ENCODE measurements at places on chromosomes 6 and 20. TPM values are rescaled to one million over a fixed set of nuclear protein-coding genes. Genes with fewer than 3 reads are reported as not detected.

- H3K4me3 ChIP-seq = no peak overlapping the region
- H3K27me3 ChIP-seq = no peaks in the 10 kb centered on the region
Measured at GRCh38 chr6:6436366-6436765, 115.9 kb upstream of the F13A1 start.

GRCh38 chr6:131014080-131014776 lies 48.8 kb downstream of the EPB41L2 start:
- DNase-seq = no peak
- no peak overlapping the region for H3K4me3 ChIP-seq
- H3K36me3 ChIP-seq = no peaks in the 10 kb centered on the region
- H3K27me3 ChIP-seq = no peaks in the 10 kb centered on the region
- H3K4me1 ChIP-seq = peaks cover 3% of the 10 kb centered on the region

- H3K36me3 ChIP-seq = no peaks in the 10 kb centered on the region
- no peaks in the 10 kb centered on the region for H3K27me3 ChIP-seq
- H3K27ac ChIP-seq = no peak overlapping the region
- DNase-seq = no peak
- no peak overlapping the region for H3K4me3 ChIP-seq
- H3K4me1 ChIP-seq = peaks cover 42% of the 10 kb centered on the region
Measured at GRCh38 chr6:44122801-44123200, 4.5 kb downstream of the MRPL14 start.

- no peak overlapping the region for H3K4me3 ChIP-seq
- no peaks in the 10 kb centered on the region for H3K27me3 ChIP-seq
- peaks cover 2% of the 10 kb centered on the region for H3K36me3 ChIP-seq
- no peak overlapping the region for H3K27ac ChIP-seq
- DNase-seq = no peak
- H3K4me1 ChIP-seq = no peaks in the 10 kb centered on the region
Measured at GRCh38 chr6:112145080-112145573, 57.7 kb downstream of the FAM229B start.

DNA sequence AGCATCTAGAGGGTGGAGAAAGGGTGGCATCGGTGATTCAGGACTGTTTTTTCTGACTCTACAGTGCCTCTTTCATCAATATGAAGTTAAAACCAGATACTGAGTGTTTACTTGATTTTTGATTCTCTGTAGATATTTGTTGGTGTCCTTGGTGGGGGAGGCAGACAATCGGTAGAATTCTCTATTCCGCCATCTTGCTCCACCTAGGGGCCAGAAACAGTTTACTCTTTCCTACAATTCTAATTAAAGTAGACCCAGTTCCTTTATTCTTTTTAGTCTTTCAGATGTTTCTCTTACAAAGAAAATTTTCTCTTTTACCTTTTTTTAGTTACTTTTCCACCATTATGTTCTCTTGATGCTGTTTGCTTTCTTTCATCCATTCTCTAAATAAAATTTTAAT lies 162.1 kb upstream of the RAB32 start:
- no peak overlapping the region for H3K4me3 ChIP-seq
- DNase-seq = no peak
- H3K36me3 ChIP-seq = no peaks in the 10 kb centered on the region
- no peak overlapping the region for H3K27ac ChIP-seq
- H3K27me3 ChIP-seq = no peaks in the 10 kb centered on the region

GRCh38 chr6:149261364-149262040 lies 56.0 kb upstream of the TAB2 start:
- H3K4me3 ChIP-seq = no peak overlapping the region
- no peak overlapping the region for H3K27ac ChIP-seq
- H3K36me3 ChIP-seq = no peaks in the 10 kb centered on the region
- no peaks in the 10 kb centered on the region for H3K4me1 ChIP-seq
- DNase-seq = no peak
- no peaks in the 10 kb centered on the region for H3K27me3 ChIP-seq

- H3K27ac ChIP-seq = no peak overlapping the region
- no peak for DNase-seq
- H3K4me1 ChIP-seq = no peaks in the 10 kb centered on the region
- no peak overlapping the region for H3K4me3 ChIP-seq
Measured at GRCh38 chr20:10790013-10790412, 116.2 kb upstream of the JAG1 start.

DNA sequence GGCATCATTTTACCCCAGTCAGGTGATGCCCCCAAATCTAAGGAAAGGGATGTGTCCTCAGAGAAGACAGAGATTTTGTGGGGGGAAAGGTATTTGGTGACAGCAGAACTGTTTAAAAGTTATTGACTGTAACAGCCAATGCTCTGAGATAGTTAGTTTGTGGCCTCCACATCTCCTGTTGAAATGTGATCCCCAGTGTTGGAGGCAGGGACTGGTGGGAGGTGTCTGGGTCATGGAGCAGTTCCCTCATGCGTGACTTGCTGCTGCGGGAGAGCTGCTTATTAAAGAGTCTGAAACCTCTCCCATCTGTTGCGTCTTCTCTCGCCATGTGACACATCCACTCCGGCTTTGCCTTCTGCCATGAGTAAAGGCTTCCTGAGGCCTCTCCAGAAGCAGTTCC lies 282.8 kb upstream of the FOXQ1 start:
- DNase-seq = no peak
- H3K4me1 ChIP-seq = no peaks in the 10 kb centered on the region
- H3K36me3 ChIP-seq = no peaks in the 10 kb centered on the region
- no peaks in the 10 kb centered on the region for H3K27me3 ChIP-seq
- no peak overlapping the region for H3K27ac ChIP-seq
- no peak overlapping the region for H3K4me3 ChIP-seq

DNA sequence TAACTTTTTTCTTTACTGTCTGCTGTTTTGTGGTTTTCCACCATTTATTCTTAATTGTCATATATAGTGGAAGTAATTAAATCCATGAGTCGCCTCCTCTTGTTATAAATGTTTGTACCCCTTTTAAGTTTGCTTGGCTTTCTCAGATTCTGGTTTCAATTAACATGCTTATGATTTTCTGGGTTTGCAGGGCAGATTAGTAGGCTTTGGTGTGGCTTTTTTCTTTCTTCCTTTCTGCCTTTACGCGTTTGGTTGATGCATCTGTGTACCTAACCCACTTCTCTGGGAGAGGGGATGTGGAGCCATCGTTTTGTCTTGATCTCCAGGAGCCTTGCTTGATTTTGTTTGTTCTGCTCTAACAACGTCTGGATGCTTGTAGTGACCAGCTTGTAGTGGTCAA lies 100.4 kb downstream of the JARID2 start:
- H3K36me3 ChIP-seq = no peaks in the 10 kb centered on the region
- DNase-seq = no peak
- H3K4me3 ChIP-seq = no peak overlapping the region
- H3K27ac ChIP-seq = no peak overlapping the region

GRCh38 chr6:159118924-159119323 lies 50.3 kb upstream of the FNDC1 start:
- no peak overlapping the region for H3K27ac ChIP-seq
- DNase-seq = no peak
- no peak overlapping the region for H3K4me3 ChIP-seq
- no peaks in the 10 kb centered on the region for H3K27me3 ChIP-seq
- no peaks in the 10 kb centered on the region for H3K36me3 ChIP-seq

DNA sequence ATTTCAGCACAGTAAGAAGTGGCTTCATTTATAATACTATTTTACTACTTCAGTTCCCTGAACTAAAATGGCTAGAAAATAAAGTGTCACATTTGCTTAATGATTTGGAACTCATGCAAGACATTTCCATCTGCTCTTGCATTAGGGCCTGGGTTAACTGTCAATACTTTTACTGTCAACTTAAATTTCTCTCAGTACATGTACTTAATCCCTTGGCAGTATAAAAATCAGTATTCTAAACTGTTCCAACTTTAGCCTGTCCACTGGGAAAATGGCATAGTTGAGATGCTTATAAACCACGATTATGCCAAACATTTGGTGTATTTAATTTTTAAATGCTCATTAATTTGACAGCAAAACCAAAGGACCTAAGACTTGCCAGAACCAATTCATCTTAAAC lies 154.5 kb downstream of the ASCC3 start:
- no peak for DNase-seq
- H3K27me3 ChIP-seq = no peaks in the 10 kb centered on the region
- no peak overlapping the region for H3K27ac ChIP-seq
- peaks cover 2% of the 10 kb centered on the region for H3K36me3 ChIP-seq

DNA sequence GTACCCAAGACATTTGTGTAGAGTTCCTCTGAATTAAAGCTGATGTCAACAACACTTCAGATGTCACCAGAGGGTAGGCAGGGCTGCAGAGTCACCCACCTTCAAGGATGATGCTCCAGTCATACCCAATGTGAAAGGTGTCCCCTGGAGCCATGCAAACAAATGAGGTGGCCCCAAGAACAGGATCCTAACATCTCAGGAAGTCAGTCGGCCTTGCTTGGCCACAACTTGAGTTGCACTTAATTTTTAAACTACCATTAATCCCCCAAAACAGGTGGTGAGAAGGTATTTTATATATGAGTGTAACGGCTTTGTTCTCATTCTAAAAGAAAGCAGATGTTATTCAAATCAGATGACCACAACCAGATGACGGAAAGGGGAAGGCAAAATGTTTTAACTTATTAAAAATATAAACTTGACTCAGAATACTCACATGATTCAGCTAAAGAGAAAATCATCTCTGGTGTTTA lies 21.1 kb upstream of the SERPINB1 start:
- DNase-seq = no peak
- no peaks in the 10 kb centered on the region for H3K36me3 ChIP-seq

GRCh38 chr20:37522260-37523011 lies 1.4 kb downstream of the NNAT start:
- no peak overlapping the region for H3K27ac ChIP-seq
- no peaks in the 10 kb centered on the region for H3K36me3 ChIP-seq
- no peak for DNase-seq
- peaks cover 67% of the 10 kb centered on the region for H3K4me1 ChIP-seq
- H3K4me3 ChIP-seq = no peak overlapping the region

DNA sequence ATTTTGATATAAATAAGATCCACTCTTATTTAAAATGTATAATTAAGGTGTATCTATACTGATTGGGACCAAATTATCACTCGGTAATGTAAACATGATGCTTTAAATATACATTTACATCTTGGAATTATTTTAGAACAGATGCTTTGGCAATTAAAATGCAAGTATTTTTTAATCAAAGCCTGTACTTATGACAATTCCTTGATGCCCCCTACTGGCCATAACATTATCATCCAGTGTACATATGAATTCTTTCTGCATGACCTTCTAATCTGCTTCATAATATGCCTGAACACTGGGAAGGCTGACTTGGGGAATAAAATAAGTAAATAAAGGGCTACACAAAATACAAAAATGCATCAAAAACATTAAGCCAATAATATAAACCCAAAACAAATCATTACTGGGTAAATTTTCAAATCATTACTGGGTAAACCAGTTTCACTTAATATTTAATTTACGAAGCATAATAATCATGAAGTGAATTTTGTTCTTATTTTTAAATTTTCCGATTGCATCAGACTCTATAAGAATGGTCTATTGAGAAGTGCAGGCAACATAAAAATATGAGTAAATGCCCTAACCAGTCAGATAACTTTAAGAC lies 65.1 kb downstream of the CGA start:
- no peak overlapping the region for H3K27ac ChIP-seq
- DNase-seq = no peak
- H3K4me1 ChIP-seq = no peaks in the 10 kb centered on the region
- H3K36me3 ChIP-seq = no peaks in the 10 kb centered on the region
- H3K4me3 ChIP-seq = no peak overlapping the region
- H3K27me3 ChIP-seq = no peaks in the 10 kb centered on the region

GRCh38 chr6:134539865-134540323 lies 222.0 kb upstream of the SGK1 start:
- no peaks in the 10 kb centered on the region for H3K4me1 ChIP-seq
- no peak overlapping the region for H3K27ac ChIP-seq
- no peaks in the 10 kb centered on the region for H3K27me3 ChIP-seq
- H3K36me3 ChIP-seq = no peaks in the 10 kb centered on the region

DNA sequence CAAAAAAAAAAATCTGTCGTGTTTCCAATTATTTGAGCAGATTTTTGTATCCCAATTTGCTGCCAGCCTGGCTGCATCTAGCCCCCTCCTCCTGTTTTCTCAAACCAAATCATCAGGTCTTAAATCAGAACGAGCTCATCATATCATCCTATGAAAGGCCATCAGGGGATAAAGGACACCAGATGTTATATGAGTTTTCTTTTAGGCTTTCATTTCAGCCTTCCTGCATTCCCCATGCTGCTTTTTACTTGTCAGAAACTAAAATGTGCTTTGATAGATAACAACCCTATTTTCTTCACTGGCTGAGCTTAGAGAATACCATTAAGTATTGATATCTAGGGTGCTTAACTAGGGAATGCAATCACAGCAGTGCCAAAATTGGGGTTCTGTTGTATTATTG lies 968.4 kb upstream of the SLC35B3 start:
- H3K36me3 ChIP-seq = no peaks in the 10 kb centered on the region
- H3K27ac ChIP-seq = no peak overlapping the region
- H3K27me3 ChIP-seq = no peaks in the 10 kb centered on the region
- no peaks in the 10 kb centered on the region for H3K4me1 ChIP-seq
- H3K4me3 ChIP-seq = no peak overlapping the region

- no peaks in the 10 kb centered on the region for H3K4me1 ChIP-seq
- no peak for DNase-seq
- H3K4me3 ChIP-seq = no peak overlapping the region
- no peaks in the 10 kb centered on the region for H3K27me3 ChIP-seq
- no peaks in the 10 kb centered on the region for H3K36me3 ChIP-seq
- no peak overlapping the region for H3K27ac ChIP-seq
Measured at GRCh38 chr20:9228774-9229450, 160.0 kb downstream of the PLCB4 start.

- no peak for DNase-seq
- H3K4me1 ChIP-seq = peaks cover 10% of the 10 kb centered on the region
- H3K36me3 ChIP-seq = no peaks in the 10 kb centered on the region
- no peaks in the 10 kb centered on the region for H3K27me3 ChIP-seq
Measured at GRCh38 chr6:54003316-54003715, 107.9 kb upstream of the MLIP start.

DNA sequence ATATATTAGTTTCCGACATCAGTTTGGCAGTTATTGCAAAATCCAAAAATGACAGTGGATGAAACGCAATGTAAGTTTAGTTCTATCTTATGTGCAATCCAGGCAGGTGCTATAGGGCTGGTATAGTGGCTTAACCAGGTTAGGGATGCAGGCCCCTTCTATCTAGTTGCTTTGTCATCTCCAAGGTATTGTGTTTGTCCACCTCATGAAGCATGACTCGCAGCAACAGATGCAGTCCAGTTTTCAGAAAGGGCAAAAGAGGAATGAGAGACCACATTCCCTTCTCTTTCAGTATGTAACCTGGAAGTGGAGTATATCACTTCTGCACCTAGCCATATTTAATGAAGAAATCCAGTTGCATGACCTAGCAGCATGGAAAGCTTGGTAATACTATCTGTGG lies 59.7 kb downstream of the PKIB start:
- no peak overlapping the region for H3K4me3 ChIP-seq
- no peaks in the 10 kb centered on the region for H3K27me3 ChIP-seq
- no peak for DNase-seq
- H3K27ac ChIP-seq = no peak overlapping the region
- no peaks in the 10 kb centered on the region for H3K36me3 ChIP-seq
- no peaks in the 10 kb centered on the region for H3K4me1 ChIP-seq

GRCh38 chr6:85672050-85672449 lies 29.4 kb upstream of the SYNCRIP start:
- H3K27ac ChIP-seq = no peak overlapping the region
- no peaks in the 10 kb centered on the region for H3K27me3 ChIP-seq
- H3K36me3 ChIP-seq = no peaks in the 10 kb centered on the region
- H3K4me1 ChIP-seq = peaks cover 25% of the 10 kb centered on the region

Gene PCMT1
- 77.2 TPM for total RNA-seq

Gene BCAS4
- 0.50 TPM for total RNA-seq

Gene PKIB
- total RNA-seq = 2.6 TPM

Gene BHLHE23
- not detected for total RNA-seq

Gene ID4
- 1.4 TPM for total RNA-seq

Gene SMLR1
- total RNA-seq = 38.4 TPM

Gene CEP250
- 11.3 TPM for total RNA-seq

Gene C4A
- total RNA-seq = 1,584 TPM

Data from liver (tissue), 10 donors.